ENCODE measurements at places on chromosomes 4 and X.

GRCh38 chr4:161931089-161931488 lies 232.7 kb downstream of the FSTL5 start:
- no peak for DNase-seq

DNA sequence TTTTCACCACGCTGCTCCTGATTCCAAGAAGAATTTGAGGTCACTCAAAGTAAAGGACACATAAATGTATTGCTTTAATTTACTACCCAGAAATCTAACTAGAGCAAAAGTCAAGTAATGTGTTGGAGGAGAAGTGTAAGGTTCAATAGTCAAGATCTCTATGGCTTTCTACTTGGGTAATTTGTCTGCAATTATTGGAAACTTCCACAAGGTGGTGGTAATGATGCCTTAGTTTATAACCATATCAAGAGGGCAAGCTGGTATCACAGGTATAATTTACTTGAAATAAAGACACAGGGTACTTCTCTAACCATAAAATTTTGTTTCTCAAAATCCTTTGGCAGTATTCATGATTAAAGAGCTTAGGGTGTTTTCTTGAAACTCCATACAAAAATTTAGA lies 10.2 kb upstream of the GRIA3 start:
- no peak for DNase-seq

DNA sequence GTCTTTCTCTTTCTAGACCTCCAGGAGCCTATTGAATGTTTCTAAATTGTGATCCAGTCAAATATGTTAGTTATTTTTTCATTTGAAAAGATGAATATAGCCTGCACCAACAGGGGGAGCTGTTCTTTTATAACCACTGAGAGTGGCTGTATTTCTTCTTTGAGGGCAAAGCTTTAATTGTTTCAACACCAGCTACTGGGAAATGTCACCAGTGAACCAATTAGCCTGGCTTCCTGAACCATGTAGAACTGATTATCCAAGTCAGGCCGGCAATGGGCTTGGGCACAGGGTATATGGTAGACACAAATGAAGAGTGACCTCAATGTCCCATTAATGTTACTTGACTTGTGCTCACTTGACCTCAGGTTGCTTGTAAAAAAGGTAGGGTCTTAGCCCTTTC lies 4.8 kb upstream of the DAPP1 start:
- DNase-seq = no peak

DNA sequence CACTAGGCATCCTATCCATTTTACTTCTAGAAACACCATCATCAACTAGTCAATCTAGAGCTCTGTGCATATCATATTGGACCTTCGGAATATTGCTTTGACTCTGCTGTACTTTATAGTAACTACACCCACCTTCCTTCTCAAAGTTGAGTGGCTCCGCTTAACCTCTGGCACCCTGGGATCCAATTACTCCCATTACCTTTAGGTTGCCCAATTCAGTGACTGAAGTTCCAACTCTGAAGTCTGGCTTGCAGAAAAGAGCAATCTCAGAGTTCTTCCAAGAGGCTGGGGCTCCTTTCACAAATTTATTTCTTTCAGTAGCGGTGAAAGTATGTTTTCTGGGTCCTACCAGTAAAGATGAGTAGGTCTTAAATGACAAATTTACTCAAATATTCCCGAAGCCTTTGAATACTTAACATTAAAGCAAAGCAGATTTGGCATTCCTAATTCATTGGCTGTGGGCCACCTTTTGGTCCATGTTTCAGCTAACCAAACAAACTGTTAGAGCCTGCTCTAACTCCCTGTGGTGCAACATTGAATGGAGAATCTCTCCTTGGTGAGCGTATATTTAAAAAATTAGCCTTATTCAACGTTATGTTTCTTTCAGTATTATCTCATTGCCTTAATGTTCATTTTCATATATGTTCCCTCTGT lies 1215.8 kb downstream of the RAPGEF2 start:
- DNase-seq = peak; percentile 16

GRCh38 chr4:142284402-142285221 lies 561.5 kb downstream of the INPP4B start:
- no peak for DNase-seq

All from astrocyte (in vitro differentiated cells and primary cell).